ENCODE measurements at places on chromosomes 12 and 14.

DNA sequence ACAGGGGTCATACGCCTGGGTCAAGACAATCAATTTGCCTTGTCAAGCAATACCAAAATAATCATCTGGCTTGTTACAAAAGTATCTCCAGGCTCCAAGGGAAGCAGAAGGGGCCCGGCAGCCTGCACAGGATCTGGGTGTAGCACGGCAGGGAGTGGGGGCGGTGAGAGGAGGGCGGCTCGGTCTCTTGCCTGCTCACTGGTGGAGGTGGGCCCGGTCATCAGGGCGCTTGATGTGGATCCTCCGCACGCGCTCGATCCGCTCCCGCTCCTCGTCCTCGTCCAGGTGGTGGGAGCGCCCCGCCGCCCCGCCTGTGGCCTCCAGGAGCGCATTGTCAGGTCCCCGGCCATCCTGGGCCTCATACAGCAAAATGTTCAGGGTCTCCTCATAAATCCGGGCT is 25.7 kb downstream of the KCTD10 start:
- DNase-seq, result no peak

DNA sequence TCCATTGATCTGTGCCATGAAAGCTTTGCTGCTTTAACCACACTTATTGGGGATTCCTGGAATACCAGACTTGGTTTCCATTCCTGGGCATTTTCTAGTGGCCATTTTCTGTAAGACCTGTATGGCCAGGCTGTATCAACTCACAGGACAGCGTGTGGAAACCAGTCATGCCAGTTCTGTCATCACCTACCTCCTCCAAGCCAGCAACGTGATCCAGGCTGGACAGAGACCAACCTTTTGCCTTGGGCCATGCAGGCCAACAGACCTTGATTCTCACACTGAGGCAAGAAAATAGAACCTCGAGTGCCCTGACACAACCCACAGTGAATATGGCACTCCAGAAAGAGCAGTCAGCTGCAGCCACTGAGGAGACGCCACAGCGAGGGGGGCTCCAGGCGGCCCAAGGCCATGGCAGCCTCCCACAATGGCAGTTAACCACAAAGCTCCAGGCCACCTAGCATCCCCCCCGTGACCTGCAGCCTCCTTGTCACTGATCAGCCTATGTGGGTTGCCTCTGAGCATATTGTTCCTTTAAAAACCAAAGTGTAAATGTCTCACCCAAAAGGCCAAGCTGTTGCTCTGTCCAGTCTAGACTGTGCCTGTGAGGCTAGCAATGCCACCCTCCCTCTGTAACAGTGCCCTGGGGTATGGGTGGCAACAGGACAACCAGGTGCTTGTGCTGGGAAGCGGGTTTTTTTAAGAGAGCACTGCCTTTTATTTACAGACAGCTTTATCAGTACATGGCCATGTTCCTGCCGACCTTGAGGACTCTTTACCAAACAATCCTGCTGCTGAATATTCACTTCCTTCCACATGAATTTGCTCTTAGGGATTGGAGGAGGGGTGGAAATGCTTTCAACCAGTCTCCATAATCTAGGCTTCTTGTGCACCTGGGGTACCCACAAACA is 168.7 kb upstream of the HIF1A start:
- DNase-seq, result no peak

- no peak for DNase-seq
These were observed 17.7 kb downstream of the DNAL1 start for GRCh38 chr14:73662487-73662943.

- DNase-seq, result no peak
These were observed 10.7 kb upstream of the TXNRD1 start for GRCh38 chr12:104204690-104205480.

DNA sequence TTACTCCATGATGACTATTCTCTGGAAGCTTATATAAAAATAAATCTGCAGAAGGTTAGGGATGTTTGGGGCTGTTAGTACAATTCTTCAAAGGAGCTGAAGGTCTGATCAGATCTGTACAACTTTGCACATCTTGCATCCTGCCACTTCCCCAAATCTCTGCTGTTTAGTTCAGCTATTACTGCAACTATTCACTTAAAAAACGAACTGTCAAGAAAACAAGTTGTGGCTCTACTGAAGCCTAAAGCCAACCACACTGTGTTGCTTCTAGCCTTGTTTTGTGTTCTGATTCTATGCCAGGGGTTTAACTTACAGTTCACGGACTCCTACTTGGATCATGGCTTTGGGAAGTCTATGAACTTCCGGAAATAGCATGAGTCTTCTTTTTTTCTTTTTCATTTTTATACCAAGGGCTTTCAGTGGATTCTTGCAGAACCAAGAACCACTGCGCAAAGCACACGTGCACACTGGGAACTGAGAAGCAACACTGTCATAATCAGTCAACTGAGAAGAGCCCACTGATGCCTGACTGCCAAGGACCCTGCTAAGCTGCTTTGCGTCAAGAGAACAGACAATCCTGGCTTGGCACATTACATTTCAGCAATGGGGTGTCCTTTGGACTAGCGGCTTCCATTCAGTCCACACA is 66.3 kb upstream of the EEA1 start:
- no peak for DNase-seq

- DNase-seq, result no peak
These were observed 19.4 kb upstream of the GNPTAB start for GRCh38 chr12:101850199-101850598.

- no peak for DNase-seq
These were observed 6.5 kb downstream of the USP44 start for GRCh38 chr12:95544756-95545155.

GRCh38 chr12:1918081-1918883 is at the start of gene CACNA2D4:
CACNA2D4 (minus strand) TSS chr12:1918652; CDS start chr12:1918473, 179 bp downstream.
- DNase-seq, result no peak

GRCh38 chr14:81384900-81385299 is 15.2 kb downstream of the STON2 start:
- no peak for DNase-seq

GRCh38 chr14:92668276-92668973 is 80.0 kb downstream of the LGMN start:
- DNase-seq, result no peak

GRCh38 chr12:99911081-99911480 is 73.7 kb downstream of the ANKS1B start:
- no peak for DNase-seq

- DNase-seq, result no peak
These were observed 156.1 kb upstream of the ALG10B start for GRCh38 chr12:38160318-38161122.

GRCh38 chr12:92444763-92445162 is 258.0 kb upstream of the PLEKHG7 start:
- no peak for DNase-seq

GRCh38 chr14:67679006-67679405 is 4.6 kb upstream of the VTI1B start:
- no peak for DNase-seq

GRCh38 chr14:94509356-94509755 is at the start of gene SERPINA12:
SERPINA12 (minus strand) TSS chr14:94509469; CDS start chr14:94498397, 11,072 bp downstream.
- DNase-seq, result no peak

- DNase-seq, result no peak
These were observed 64.4 kb upstream of the BTG1 start for GRCh38 chr12:92210071-92210470.

DNA sequence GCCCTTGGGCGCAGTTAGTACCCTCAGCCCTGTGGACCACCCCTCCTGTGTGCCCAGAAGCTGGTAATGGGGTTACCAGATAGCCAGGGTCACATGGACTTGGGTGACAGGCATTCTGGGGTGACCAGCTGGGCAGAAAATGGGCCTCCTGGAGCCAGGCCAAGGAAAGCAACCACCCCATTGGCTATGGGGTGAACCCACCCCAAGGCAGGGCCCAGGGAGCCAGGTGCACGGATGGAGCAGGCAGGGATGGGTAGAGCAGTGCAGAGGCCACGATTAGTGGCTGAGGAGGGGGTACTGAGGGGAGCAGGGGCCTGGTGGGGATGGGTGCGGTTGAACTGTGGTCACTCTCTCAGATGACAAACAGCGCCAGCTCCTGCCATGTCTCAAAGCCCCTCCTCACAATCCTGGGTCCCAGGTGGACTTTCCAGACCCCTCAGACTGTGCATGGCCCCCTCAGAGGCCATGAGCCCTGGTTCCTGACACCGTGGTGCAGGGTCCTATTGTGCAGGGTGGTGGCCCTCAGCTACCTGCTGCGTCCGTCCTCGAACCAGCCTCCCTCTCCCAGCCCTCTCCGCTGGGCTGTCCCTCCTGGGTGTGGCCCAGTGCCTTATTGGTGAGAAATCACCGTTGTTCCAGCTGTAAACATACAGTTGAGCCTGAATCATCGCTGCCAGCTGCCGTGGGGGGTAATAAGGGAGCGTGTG is 23.4 kb upstream of the BEGAIN start:
- no peak for DNase-seq

DNA sequence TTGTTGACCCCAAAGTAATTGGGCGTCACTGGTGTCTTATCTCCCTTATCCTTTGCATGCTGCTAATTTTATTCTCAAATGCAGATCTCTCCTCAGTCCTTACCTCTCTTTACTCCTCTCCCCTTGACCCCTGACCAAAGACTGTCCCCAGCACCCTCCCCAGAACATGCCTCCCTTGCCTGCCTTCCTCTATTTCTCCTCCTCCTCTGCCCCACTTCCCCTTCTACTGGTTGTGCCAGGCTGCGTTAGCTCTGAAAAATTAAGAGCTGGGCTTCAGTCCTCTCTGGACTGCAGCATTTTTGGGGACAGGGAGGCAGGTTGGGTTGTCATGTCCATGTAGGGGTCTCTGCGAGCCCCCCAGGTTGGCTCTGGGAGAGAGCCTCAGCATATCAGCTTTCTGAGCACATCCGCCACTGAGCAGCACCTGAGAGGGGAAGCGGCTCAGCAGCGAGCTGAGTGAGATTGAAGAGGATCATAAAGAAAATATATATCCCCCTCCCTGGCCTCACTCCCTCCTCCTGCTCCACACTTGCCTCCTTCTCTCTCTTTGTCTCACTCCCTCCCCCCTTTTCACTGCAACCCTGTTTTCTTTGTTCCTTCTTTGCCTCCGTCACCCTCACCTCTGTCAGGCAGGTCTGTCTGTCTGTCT is 6.4 kb upstream of the CISTR start:
- DNase-seq, result no peak

DNA sequence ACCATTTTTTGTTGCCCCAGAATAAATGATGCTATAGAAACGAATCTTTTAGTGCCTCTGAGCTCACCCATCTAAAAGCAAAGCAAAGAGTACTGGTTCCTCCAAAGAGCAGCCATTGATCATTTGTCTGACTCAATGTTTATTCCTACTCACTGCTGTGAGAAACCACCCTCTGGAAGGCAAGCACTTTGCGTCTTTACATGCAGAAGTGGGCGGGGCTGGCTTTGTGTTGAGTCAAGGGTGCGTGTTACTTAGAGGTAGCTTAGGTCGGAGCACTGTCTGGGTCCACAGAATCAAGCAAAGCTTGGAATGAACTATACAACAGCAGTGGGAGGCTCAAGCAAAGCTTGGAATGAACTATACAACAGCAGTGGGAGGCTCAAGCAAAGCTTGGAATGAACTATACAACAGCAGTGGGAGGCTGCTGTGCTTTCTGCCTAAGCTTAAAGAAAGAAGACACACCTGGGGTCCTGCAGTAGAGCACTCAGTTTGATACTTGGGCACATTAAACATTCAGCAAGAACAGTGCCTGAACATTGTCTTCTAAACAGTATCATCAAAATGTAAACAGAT is 77.2 kb upstream of the PRICKLE1 start:
- DNase-seq, result no peak

- no peak for DNase-seq
These were observed 70.5 kb downstream of the GPR65 start for GRCh38 chr14:88075269-88075981.

DNA sequence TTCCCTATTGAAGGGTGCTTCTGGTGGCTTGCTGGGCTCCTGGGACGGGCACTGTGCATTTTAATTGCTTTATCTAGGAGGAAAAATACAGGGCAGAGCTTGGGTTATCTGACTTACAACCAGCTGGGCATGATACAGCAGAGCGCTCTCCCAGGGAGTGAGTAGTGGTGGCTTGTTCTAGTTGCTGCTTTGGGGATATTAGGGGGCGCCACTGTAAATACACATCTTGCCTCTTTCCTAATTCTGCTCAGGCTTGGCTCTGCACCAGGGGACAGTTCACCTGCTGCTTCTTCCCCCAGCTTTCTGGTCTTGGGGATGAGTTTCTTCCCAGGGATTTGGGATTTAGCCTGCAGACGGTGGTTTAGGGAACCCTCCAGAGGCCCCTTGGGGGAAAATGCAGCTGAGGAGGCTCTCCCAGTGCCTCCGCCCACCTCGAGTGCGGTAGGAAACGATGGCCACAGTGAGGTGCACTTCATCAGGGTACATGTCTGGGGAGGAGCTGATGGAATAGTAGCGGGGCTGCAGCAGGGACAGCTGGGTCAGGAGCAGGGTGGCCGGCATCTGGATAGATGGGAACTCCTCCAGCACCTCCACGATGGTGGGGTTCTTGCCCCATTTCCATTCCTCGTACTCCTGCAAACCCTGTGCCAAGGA is 36.9 kb upstream of the FBXO21 start:
- DNase-seq, result no peak

DNA sequence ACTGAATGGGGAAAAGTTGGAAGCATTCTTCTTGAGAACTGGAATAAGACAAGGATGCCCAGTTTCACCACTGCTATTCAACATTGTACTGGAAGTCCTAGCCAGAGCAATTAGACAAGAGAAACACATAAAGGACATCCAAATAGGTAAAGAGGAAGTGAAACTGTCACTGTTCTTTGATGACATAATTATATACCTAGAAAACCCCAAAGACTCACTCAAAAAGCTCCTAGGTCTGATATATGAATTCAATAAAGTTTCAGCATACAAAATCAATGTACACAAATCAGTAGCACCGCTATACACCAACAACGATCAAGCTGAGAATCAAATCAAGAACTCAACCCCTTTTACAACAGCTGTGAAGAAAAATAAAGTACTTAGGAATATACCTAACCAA is 157.3 kb upstream of the DDHD1 start:
- DNase-seq, result no peak

DNA sequence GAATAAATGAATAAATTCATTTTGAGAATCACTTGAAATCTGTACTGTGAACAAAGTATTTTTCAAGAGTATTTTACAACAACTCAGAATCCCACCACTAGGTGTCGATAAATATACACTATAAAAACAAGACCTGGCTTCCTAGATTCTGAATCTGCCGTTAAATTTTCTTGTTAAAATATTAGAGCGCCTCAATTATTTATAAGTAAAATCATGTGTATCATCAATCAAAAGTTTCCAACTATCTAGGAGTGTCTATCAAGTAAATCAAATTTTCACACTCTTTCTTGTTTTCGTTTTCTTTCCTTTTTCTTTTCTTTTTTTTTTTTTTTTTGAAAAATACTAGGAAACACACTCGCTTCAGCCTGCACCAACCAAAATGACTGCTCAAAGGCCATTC is 179.2 kb upstream of the DCN start:
- no peak for DNase-seq

- no peak for DNase-seq
These were observed 96.1 kb downstream of the KSR2 start for GRCh38 chr12:117872546-117873169.

GRCh38 chr12:63894132-63894531 is 49.6 kb downstream of the SRGAP1 start:
- DNase-seq, result no peak

GRCh38 chr12:132559652-132560363 is 50.6 kb downstream of the LRCOL1 start:
- no peak for DNase-seq

All from T follicular helper cell (primary cell).